ENCODE measurements at places on chromosomes 7 and 10.

DNA sequence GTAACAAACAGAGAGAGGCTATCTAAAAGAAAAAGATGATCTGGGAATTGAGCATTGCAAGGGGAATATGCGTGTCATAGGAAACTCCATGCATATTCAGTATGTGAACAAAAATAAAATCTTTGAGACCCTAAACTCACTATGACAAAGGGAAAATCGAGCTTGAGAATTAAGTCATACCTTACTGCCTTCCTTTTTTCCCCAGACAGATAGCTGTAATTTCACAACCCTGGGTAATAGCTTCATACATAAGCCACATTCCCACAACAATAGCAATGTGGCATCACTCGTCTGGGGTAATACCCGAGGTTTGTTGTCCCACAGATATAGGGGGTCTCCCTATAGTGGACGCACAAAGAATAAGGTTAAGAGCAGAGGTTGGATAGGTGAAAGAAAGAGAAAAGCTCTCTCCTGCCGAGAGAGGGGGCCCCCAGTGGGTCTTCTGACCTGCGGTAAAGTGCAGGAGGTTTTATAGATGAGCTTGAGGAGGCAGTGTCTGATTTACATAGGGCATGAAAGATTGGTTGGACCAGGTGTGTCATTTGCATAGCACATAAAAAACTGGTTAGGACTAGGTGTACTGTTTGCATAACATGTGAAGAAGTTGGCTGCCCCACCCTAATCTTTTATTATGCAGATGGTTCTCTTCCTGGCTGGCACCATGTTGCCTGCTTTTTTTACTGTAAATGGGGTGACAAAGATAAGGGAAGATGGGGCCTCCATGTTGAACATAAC, 11.6 kb downstream of the CYP3A43 start:
- DNase-seq = no peak

DNA sequence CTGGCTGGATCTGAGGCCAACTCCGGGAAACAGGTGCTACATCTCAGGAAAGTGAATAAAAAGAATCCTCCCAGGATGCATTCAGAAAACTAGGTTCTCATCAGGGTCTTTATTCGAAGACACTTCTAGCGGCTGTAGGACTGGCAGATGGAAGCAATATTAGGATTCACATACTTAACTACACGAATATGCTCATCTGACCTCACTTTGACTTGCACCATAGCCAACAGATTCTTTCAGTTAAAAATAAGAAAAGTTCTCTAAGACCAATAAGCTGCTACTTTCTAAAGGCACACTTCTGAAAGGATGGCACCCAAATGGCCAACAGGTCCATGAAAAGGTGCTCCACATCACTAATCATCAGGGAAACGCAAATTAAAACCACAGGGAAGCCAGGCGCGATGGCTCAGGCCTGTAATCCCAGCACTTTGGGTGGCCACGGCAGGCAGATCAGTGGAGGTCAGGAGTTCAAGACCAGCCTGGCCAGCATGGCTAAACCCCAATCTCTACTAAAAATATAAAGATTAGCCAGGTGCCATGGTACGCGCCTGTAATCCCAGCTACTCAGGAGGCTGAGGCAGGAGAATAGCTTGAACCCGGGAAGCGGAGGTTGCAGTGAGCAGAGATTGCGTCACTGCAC, 258.0 kb downstream of the ZMYND11 start:
- DNase-seq = no peak

GRCh38 chr7:91957823-91958222, 17.2 kb downstream of the AKAP9 start:
- no peak for DNase-seq

DNA sequence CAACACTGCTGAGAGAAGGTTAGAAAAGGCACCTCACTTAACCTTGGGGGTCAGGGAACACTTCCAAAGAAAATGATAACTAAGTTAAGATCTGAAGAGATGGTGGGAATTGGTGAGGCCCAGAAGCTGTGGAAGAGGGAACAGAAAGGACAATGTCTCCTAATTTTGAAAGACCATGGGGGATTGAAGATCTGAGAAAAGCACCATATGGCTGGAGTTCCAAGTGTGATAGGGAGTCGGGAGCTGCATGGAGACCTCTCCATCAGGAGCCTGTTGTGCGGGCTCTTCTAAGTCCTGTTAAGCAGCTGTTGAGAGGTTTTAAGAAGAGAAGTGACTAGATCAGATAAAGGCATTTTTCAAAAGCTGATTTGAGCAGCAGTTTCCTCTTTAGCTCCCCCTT, 254.3 kb downstream of the CDK14 start:
- no peak for DNase-seq

DNA sequence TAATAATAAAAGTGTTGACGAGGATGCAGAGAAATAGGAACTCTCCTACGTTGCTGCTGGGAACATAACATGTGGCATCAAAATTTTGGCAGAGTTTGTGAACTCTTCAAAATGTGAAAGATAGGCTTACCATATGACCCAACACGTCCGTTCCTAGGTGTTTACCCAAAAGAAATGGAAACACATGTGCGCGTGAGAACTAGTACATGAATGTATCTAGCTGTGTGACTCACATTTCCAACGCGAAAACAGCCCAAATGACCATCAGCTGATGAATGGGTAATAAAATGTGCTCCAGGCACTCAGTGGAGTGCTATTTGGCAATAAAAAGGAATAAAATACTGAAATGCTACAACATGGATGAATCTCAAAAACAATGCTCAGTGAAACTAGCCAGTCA, 10.4 kb upstream of the ELFN1 start:
- DNase-seq = no peak

GRCh38 chr10:42738679-42739078, 43.9 kb upstream of the BMS1 start:
- no peak for DNase-seq

GRCh38 chr10:63885156-63885555, 364.0 kb downstream of the REEP3 start:
- DNase-seq = no peak

DNA sequence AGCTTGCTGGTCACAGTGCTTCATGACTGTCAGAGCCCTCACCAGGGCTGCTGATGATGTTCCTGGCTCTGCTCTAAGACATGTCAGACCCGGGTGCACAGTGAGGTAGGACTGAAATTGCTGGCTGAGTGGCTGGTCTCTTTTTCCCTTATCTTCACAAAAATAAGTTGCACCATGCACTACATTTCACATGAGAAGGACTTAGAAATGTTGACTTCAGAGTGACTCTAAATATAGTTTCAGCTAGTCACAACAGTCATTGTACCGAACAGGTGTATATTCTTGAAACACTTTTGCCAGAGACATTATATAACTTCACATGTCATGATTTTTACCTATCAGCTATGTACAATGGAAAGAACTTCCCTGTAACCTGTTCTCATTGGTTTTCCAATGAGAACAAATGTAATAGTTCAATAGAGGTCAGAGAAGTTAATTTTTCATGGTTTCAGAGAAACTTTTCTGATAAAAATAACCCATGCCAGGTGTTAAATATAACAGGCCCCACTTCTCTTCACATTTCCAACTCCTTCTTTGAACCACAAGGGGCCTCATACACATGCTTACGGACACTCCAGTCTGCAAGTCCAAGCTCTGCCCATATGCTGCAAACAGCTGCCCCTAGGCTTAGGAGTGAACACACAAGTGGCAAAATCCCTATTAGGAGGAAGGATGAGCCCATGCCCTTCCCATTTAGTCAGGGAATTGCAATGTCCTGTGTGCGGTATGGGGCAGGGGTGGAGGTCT, 115.6 kb downstream of the CDK6 start:
- DNase-seq = no peak

- DNase-seq = no peak
These were observed 2.5 kb upstream of the CLDN4 start for GRCh38 chr7:73828107-73828803.
